ENCODE measurements at places on chromosomes 1 and 21. TPM values are rescaled to one million over a fixed set of nuclear protein-coding genes. Genes with fewer than 3 reads are reported as not detected.

PTPRC gene
- total RNA-seq: 837 TPM

OR2L3 gene
- total RNA-seq: not detected

HAO2 gene
- total RNA-seq: not detected

TIE1 gene
- not detected for total RNA-seq

RNU11 gene
- not detected for total RNA-seq

LCE2C gene
- total RNA-seq: not detected

All from activated naive CD4-positive, alpha-beta T cell treated with anti-CD3 and anti-CD28 coated beads, Interleukin-2, amount 10 ng/mL, durations not matched to agents 5 hours and 36 hours (primary cell).